ENCODE measurements at places on chromosomes 5 and 9.

DNA sequence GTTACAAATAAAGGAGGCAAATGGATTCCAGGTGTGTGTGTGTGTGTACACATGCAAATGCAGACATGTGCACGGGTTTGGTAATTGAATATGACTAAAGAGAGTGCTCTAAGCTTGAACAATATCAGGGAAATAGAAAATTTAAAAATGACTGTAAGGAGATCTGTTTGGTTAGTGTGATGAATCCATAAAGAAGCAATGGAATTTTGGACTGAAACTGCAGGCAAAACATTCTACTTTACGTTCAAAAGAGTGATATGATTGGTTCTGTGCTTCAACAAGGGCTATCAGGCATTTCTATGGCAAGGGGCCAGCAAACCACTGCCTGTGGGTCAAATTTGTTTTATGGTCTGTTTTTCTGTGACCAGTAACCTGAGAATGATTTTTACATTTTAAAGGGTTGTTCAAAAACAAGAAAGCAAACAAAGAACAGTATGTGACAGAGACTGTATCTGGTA is 332.8 kb upstream of the KLF9 start:
- DNase-seq: no peak

GRCh38 chr9:75885652-75886051 is 4.8 kb upstream of the PCSK5 start:
- no peak for DNase-seq

DNA sequence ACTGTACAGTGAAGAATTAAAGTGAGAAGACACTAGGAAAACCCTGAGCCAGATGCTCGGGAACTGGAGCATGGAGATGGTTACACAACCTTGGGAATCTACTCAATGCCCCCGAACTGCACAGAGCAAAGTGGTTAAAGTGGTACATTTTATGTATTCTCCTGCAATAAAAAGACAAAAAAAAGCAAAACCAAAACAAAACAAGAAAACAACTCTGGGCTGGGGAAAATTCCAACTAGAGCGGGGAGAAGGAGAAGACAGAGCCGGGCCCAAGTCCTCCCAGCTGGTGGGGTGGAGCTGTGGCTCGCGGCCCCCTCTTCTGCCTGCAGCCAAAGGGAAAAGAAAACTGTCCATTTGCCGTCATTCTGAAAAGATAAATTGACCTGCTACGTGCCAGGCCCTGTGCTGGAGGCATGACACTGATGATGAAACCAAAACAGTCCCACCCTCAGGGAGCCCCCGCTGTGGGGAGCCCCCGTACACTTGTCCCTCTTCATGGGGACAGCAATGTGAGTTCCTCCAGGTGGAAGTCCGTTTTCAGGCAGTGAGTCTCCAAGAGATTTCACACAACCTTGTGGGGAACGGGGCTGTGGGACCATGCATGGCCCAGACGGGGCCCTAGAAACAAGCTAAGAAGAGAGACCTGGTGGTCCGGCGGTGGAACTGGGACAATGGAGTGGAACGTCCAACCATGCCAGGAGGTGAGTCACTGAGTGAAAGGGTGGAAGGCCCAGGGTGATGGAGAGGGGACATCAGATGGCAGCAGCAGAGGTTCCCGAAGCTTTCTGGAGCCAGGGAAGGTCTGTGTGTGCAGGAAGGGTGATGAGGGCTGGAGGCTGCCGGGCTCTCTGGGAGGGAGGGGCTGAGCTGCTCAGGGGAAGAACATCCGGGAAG is 114.8 kb upstream of the COL5A1 start:
- DNase-seq: no peak

DNA sequence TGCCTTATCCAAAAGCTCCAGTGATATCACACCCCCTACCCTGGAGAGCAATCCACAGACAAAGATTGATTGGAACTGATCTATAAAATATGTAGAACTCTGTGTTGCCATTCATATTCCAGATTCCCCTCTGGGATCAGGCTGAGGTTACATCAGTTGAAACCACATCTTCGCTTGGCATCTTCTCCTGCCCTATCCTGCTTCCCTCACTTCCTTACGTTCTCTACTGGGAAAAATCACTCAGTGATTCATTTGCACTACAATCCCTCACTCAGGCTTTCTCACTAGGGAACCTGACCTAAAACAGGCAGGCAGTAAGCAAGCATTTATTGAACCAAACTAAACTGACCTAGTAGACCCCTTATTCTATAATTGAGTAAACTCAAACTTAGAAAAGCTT is 111.7 kb downstream of the ESM1 start:
- no peak for DNase-seq

- DNase-seq: no peak
These were observed 228.4 kb downstream of the ATPSCKMT start for GRCh38 chr5:10021248-10021647.

Measured in LoVo (cell line).